8988T (cell line): ENCODE measurements at places on chromosomes 11 and 22.

DNA sequence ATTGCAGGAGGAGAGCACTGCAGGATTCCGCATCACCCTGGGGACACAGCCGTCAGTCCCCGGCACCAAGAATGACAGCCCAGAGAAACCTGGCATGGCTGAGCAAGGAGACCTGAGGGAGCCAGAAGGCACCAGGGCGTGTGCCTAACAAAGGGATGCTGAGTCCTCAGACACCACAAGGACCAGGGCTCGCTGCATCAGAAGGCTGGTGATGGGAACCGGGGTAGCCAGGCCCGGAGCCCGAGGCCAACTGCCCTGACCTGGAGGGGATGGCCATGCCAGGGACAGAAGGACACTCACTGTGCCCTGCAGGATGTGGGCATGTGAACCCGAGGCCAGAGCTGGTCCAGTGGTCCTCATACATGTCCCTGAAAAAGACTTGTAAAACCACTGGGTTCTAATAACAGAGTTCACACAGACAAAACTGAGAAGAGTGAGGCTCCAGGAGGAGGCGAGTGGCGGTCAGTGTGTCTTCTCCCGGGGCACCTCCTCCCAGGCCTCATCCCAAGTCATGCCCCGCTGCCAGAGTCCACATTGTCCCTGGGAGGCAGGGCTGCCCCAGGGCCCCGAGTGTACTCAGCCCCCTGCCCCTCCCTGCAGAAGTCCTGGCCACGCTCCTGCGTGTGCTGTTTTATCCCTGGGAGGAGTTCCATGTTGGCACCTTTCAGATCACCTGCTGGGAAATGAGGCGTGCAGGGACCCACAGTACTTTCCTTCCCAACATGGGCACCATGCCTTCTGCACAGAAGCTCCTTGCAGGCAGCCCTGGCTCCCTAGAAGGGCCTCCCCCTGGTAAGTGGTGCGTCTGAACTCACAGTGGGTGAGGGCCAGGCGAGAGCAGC, 42.5 kb downstream of the TBX1 start:
- no peak for DNase-seq

- no peak for DNase-seq
These were observed 152.5 kb upstream of the CADM1 start for GRCh38 chr11:115656669-115657068.

DNA sequence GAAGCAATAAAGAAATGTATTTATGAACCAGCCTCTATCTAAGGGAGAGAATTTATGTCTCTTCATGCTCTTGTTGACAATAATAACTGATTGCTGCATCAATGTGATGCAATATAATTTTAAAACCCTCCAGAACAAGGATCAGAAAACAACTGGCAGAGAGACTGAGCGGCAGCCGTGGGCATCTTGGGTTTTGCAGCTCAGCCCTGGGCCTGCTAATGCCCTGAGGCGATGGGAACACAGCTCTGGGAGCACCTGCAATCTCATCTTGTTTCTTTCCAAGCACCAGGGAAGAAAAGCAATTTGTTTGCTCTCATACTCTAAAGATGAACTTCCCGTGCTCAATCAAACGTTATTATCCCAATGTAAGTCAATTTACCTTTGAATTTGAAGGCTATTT, 245.7 kb downstream of the ST3GAL4 start:
- DNase-seq: no peak

DNA sequence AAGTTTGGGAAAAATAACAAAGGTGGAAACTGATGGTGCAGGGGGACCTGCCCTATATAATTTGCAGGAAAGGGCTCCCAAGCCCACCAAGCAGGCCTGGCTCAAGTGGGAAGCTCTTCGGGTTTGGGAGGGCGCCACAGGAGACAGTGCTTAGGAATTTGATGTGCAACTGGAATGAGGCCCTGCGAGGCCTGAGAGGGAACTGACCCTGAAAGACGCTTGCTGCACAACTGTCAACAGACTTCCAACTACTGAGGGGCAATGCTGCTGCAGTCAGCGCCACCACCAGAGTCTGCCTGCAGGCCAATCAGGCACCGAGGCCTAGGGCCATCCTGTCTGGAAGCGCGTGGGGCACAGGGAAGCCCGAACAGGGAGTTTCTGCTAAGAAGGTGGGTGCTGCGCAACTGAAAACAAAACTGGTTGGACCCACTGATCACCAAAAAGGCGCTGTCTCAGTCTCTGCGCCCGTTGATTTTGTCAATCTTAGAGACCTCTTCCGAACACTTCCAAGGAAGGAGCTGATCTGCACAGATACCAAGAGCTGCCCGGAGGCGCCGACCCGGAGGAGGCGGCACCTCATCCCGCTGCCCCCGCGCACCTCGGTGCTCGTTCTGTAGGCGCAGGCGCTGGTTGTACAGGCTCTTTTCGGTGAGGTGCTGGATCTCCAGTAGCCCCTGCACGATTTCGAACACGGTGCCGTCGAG, 667 bp downstream of the DGCR6L start:
- no peak for DNase-seq

- DNase-seq: no peak
These were observed 11.2 kb upstream of the MIAT start for GRCh38 chr22:26646158-26646557.

- no peak for DNase-seq
These were observed 70.8 kb upstream of the PHOX2A start for GRCh38 chr11:72314600-72315392.

GRCh38 chr22:17119481-17120202, 1.5 kb downstream of the TMEM121B start:
- DNase-seq: no peak

DNA sequence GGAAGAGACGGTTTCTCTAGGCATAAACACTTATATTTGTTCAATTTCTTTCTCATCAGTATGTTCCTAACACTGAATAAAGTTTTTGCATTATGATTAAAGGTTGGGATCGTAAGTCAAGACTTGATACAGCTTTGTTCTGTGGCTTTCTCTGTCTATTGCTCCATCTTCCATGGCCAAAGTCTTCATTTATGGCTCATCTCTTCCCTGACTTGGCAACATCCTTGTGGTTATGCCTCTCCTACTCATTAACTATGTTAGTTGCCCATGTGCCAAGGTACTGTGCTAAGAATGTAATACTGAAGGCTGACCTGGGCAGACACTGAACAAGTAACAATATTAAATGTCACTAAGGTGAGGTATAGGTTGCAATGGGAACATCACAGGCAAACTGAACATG, 1.6 kb upstream of the ACCSL start:
- DNase-seq: no peak

- no peak for DNase-seq
These were observed 800.9 kb upstream of the CHORDC1 start for GRCh38 chr11:91023731-91024130.

DNA sequence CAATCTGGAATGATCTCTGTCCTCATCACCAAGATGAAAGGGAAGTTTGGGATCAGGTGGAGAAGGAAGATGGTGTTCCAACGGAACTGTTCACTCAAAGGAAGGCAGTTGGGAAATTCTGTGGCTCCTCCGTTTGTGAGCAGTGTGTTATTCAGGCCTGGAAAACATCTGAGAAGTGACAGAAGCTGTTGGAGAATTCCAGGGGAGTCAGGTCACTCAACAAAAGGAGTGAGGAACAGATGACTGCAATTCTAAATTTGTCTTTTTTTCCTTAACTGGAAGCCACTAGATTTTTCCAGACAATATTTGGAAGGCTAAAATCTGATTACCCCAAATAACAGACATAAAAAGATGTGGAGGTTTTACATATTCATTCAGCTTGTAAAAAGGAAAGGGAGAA, 107.8 kb downstream of the CD44 start:
- no peak for DNase-seq

GRCh38 chr11:88819616-88820015, 246.2 kb downstream of the GRM5 start:
- no peak for DNase-seq

DNA sequence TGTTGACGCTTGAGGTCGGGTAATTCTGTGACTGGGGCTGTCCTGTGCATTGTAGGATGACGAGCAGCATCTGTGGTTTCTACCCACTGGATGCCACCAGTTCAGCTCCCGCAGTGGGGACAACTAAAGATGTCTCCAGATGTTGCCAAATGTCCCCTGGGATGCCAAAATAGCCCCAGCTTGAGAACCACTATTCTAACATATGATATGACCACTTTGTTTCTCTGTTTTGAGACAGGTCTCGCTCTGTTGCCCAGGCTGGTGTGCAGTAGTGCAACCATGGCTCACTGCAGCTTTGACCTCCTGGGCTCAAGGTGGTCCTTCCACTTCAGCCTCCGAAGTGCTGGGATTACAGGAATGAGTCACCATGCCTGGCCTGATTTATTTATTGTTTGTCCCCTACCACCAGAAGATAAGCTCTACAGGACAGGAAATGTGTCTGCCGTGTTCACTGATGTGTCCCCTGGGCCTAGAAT, 4.4 kb upstream of the MEN1 start:
- no peak for DNase-seq

DNA sequence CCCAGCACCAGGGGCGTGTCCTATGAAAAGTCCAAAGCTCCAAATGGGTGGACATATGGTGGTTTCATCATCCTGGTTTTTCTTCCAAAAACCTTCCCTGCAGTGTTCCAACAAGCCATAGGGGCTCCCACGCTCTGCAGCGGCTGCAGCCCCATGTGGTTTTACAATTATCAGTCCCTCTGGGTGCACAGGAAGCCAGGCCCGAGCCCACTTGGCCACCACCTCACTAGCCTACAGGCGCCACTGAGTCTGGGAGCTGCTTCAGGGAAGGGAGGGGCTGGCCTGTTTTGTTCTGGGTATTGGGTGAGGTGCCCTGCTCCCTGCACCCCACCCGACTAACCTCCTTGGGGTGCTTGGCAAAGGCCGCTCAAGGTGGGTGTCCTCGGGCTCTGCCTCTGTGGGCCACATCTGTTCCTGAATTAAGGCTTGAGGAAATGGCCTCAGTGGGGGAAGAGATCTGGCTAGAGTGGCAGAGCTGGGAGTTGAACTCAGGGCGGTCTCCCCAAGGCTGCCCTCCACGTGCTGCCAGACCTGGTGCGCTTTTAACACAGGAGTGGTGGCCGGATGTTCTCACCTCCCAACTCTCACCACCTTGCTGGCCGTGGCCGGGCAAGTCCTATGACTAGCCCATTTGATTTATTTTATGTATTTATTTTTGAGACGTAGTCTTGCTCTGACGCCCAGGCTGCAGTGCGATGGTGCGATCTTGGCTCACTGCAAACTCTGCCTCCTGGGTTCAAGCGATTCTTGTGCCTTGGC, 5.3 kb upstream of the CDC42BPG start:
- no peak for DNase-seq

DNA sequence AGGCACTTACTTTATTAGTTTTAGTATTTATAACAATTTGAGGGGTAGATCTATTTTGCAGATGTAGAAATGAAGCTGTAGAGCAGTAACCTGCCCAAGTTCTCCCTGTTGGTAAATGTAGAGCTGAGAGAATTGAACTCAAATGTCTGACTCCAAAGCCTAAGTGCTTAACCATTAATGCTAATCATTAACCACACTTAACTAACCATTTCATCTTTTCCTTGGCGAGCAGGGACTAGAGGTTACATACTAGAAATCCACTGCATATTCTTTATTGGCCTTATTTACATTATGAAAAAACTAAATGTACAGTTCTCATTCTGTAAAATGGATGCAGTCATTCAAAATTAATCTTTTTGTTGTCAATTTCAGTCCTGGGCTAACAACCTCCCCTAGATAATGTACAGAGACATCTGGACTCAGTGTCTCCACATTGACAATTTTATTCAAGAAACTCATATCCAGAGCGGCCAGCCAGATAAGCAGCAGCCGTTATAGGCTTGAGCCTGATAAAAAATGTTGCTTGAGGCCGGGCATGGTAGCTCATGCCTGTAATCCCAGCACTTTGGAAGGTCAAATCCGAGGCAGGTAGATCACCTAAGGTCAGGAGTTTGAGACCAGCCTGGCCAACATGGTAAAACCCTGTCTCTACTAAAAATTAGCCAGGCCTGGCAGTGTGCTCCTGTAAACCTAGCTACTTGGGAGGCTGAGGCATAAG, 76.7 kb upstream of the PICALM start:
- no peak for DNase-seq

DNA sequence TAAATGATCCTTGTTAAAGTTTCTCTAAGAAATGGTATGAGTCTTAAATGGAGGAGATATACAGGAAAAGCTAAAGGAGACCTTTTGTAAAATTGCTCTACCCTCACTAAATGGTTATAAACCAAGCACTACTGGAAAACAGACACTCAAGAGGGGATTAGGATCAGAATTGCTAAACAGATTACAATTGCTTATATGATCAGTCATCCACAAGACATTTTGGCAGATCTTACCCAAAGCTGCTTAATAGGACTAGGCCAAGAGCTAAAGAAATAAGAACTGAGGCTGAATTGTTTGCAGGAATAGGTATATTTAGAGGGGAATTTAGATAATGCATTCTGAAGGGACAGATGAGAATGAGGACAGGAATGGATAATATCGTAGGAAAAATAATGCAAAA, 9.5 kb downstream of the HARBI1 start:
- no peak for DNase-seq

GRCh38 chr11:729492-730074, 17.7 kb upstream of the TALDO1 start:
- DNase-seq: no peak

- no peak for DNase-seq
These were observed 37.9 kb downstream of the MYO18B start for GRCh38 chr22:25779890-25780289.

- no peak for DNase-seq
These were observed 61.1 kb downstream of the QSER1 start for GRCh38 chr11:32953700-32954099.

GRCh38 chr11:4375431-4376140, 7.4 kb upstream of the OR52B4 start:
- no peak for DNase-seq

GRCh38 chr22:49828599-49828965, 909 bp upstream of the BRD1 start:
- DNase-seq: no peak

- no peak for DNase-seq
These were observed 12.7 kb upstream of the LARGE1 start for GRCh38 chr22:33932997-33933396.

DNA sequence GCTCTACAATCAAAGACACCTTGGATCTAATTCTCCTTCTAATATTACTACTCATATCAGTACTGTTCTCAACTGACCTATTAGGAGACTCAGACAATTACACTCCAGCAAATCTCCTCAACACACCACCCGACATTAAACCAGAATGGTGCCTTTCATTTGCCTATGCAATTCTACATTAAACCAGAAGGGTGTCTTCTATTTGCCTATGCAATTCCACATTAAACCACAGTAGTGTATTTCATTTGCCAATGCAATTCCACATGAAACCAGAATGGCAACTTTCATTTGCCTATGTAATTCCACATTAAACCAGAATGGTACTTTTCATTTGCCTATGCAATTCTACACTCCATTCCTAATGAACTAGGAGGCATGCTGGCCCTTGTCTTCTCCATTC, 15.3 kb upstream of the APOL3 start:
- no peak for DNase-seq
